ENCODE measurements at places on chromosomes 12 and 14. TPM values are rescaled to one million over a fixed set of nuclear protein-coding genes. Genes with fewer than 3 reads are reported as not detected.

TAS2R19 gene
- polyA plus RNA-seq = 0.43 TPM

LRP1-AS gene
- not detected for polyA plus RNA-seq

IL23A gene
- polyA plus RNA-seq = 14.6 TPM

PDZRN4 gene
- not detected for polyA plus RNA-seq

CLEC2A gene
- polyA plus RNA-seq = not detected

CPNE6 gene
- 1.1 TPM for polyA plus RNA-seq

WSCD2 gene
- polyA plus RNA-seq = 0.13 TPM

DNA sequence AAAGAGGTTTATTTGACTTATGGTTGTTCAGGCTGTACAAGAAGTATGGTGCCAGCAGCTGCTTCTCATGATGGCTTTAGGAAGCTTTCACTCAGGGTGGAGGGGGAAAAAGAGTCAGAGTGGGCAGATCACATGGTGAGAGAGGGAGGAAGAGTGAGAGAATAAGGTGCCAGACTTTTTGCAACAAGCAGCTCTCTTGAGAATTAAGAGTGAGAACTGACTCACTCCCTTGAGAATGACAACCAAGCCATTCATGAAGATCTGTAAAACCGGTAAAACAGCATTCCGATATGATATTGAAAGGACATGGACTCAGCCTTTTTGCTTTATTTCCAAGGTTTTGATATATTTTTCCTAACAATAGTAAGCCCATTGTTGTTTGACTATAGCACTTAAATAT lies 501.2 kb downstream of the GALC start:
- no peaks in the 10 kb centered on the region for H3K4me1 ChIP-seq
- no peak for DNase-seq
- H3K36me3 ChIP-seq = no peaks in the 10 kb centered on the region
- H3K4me3 ChIP-seq = no peak overlapping the region
- H3K27ac ChIP-seq = no peak overlapping the region

DNA sequence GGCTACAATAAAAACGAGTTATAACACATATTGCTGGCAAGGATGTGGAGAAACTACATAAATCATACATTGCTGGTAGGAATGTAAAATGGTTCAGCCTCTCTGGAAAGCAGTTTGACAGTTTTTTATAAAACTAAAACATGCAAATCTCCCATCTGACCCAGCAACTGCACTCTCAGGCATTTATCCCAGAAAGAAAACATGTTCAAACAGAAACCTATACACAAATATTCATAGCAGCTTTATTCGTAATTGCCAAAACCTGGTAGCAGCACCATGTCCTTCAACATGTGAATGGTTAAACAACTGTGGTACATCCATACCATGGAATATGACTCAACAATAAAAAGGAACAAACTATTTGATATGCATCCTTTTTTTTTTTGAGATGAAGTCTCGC lies 10.1 kb upstream of the TMCC3 start:
- no peak overlapping the region for H3K4me3 ChIP-seq
- DNase-seq = no peak
- H3K36me3 ChIP-seq = no peaks in the 10 kb centered on the region
- no peak overlapping the region for H3K27ac ChIP-seq
- H3K4me1 ChIP-seq = peaks cover 7% of the 10 kb centered on the region
- no peaks in the 10 kb centered on the region for H3K27me3 ChIP-seq

GRCh38 chr12:132415327-132416120 lies 74.4 kb upstream of the FBRSL1 start:
- peaks cover 16% of the 10 kb centered on the region for H3K4me1 ChIP-seq
- no peaks in the 10 kb centered on the region for H3K36me3 ChIP-seq
- no peak overlapping the region for H3K27ac ChIP-seq
- DNase-seq = no peak
- H3K4me3 ChIP-seq = no peak overlapping the region

- peak within 1 kb of the TSS; percentile 96 for H3K4me3 ChIP-seq
- H3K36me3 ChIP-seq = no peaks in the 10 kb centered on the region
- DNase-seq = peak; percentile 54
- H3K27me3 ChIP-seq = no peaks in the 10 kb centered on the region
- peak within 1 kb of the TSS; percentile 98 for H3K27ac ChIP-seq
Measured at GRCh38 chr12:132761032-132761920, at the start of gene ANKLE2. Gene ANKLE2 (minus strand): TSS chr12:132761832. CDS start chr12:132761798, 34 bp downstream.

- H3K36me3 ChIP-seq = no peaks in the 10 kb centered on the region
- no peak overlapping the region for H3K27ac ChIP-seq
Measured at GRCh38 chr14:37819155-37820015, 224.0 kb downstream of the TTC6 start.

GRCh38 chr12:61869796-61870195 lies 390.4 kb upstream of the USP15 start:
- no peak overlapping the region for H3K27ac ChIP-seq
- no peaks in the 10 kb centered on the region for H3K4me1 ChIP-seq
- no peak overlapping the region for H3K4me3 ChIP-seq
- H3K27me3 ChIP-seq = no peaks in the 10 kb centered on the region
- H3K36me3 ChIP-seq = no peaks in the 10 kb centered on the region

DNA sequence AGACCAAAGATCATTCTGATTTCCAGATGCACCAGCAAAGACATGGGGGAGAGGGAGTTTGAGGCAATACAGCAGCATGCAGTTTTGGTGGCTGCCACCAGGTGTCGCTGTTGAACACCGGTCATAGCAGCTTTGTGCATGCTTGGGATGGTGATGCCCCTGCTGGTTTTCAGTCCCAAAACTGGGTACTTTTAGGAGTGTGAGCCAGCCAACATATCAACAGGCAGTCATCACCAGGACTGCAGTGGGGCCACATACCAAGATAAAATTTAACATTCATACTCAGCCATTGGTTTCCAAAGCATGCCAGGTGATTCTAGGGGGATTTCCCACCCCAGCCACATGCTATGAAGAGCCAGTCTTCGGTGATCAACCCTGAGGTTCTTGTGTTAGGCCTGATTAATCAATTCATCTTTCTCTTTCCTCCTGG lies 64.2 kb downstream of the PHETA1 start:
- peaks cover 5% of the 10 kb centered on the region for H3K27me3 ChIP-seq
- H3K4me3 ChIP-seq = no peak overlapping the region
- DNase-seq = no peak
- peaks cover 16% of the 10 kb centered on the region for H3K36me3 ChIP-seq
- H3K27ac ChIP-seq = no peak overlapping the region

- DNase-seq = no peak
- H3K27me3 ChIP-seq = no peaks in the 10 kb centered on the region
- no peak overlapping the region for H3K4me3 ChIP-seq
Measured at GRCh38 chr14:62532181-62532580, 513.1 kb downstream of the KCNH5 start.

GRCh38 chr12:12521888-12522287 lies 40.8 kb downstream of the DUSP16 start:
- no peak overlapping the region for H3K4me3 ChIP-seq
- no peak overlapping the region for H3K27ac ChIP-seq
- no peaks in the 10 kb centered on the region for H3K4me1 ChIP-seq
- H3K27me3 ChIP-seq = no peaks in the 10 kb centered on the region

- H3K27me3 ChIP-seq = peaks cover 6% of the 10 kb centered on the region
- H3K4me1 ChIP-seq = no peaks in the 10 kb centered on the region
- no peak for DNase-seq
- no peak overlapping the region for H3K4me3 ChIP-seq
- H3K36me3 ChIP-seq = peaks cover 8% of the 10 kb centered on the region
- H3K27ac ChIP-seq = no peak overlapping the region
Measured at GRCh38 chr14:94405486-94405885, 17.1 kb upstream of the SERPINA1 start.

GRCh38 chr14:33810308-33810707 lies 140.6 kb downstream of the EGLN3 start:
- DNase-seq = no peak
- no peak overlapping the region for H3K4me3 ChIP-seq
- peaks cover 25% of the 10 kb centered on the region for H3K27me3 ChIP-seq
- no peak overlapping the region for H3K27ac ChIP-seq

DNA sequence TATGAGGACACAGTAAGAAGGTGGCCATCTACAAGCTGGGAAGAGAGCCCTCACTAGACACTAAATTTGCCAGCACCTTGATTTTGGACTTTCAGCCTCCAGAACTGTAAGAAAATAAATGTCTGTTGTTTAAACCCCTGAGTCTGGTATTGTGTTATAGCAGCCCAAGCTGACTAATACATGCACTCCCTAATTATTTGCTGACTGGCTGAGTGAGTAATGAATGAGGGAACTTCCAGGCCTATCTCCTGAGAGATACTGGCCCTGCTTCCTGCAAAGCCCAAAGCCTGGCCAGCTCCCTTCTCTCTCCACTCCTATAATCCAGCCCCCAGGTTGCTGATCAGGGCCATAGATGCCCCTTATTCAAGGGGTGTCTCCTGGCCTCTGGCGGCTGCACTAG lies 120.0 kb upstream of the NOS1 start:
- H3K4me3 ChIP-seq = no peak overlapping the region
- no peak for DNase-seq
- no peaks in the 10 kb centered on the region for H3K4me1 ChIP-seq
- H3K27me3 ChIP-seq = peaks cover 8% of the 10 kb centered on the region
- no peak overlapping the region for H3K27ac ChIP-seq
- no peaks in the 10 kb centered on the region for H3K36me3 ChIP-seq

GRCh38 chr12:83473408-83474095 lies 786.8 kb downstream of the TMTC2 start:
- H3K4me1 ChIP-seq = no peaks in the 10 kb centered on the region
- H3K27ac ChIP-seq = no peak overlapping the region
- no peaks in the 10 kb centered on the region for H3K36me3 ChIP-seq
- no peak for DNase-seq
- no peaks in the 10 kb centered on the region for H3K27me3 ChIP-seq

GRCh38 chr12:46778415-46778814 lies 47.4 kb downstream of the SLC38A4 start:
- H3K27ac ChIP-seq = no peak overlapping the region
- no peak for DNase-seq
- H3K4me3 ChIP-seq = no peak overlapping the region
- peaks cover 5% of the 10 kb centered on the region for H3K27me3 ChIP-seq
- H3K36me3 ChIP-seq = no peaks in the 10 kb centered on the region
- no peaks in the 10 kb centered on the region for H3K4me1 ChIP-seq

DNA sequence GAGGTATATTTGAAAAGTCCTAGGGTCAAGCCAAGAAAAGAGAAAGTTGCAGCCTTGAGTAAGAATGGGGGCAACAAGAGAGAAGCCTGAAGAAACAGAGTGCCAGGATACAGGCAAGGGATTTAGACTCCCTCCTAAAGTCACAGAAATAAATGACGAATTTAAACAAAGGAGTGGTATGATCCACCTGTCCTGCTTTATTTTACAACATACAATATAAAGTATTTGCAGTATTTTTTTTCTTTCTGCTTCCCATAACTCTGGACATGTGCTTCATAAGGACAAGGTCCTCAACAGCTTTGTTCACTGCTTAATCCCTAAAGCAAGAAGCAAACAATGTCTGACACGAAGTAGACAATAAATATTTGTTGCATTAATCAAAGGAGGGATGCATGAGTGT lies 57.4 kb downstream of the IFNG start:
- H3K27me3 ChIP-seq = no peaks in the 10 kb centered on the region
- H3K4me3 ChIP-seq = no peak overlapping the region
- H3K4me1 ChIP-seq = no peaks in the 10 kb centered on the region
- no peak overlapping the region for H3K27ac ChIP-seq
- no peak for DNase-seq
- H3K36me3 ChIP-seq = no peaks in the 10 kb centered on the region

DNA sequence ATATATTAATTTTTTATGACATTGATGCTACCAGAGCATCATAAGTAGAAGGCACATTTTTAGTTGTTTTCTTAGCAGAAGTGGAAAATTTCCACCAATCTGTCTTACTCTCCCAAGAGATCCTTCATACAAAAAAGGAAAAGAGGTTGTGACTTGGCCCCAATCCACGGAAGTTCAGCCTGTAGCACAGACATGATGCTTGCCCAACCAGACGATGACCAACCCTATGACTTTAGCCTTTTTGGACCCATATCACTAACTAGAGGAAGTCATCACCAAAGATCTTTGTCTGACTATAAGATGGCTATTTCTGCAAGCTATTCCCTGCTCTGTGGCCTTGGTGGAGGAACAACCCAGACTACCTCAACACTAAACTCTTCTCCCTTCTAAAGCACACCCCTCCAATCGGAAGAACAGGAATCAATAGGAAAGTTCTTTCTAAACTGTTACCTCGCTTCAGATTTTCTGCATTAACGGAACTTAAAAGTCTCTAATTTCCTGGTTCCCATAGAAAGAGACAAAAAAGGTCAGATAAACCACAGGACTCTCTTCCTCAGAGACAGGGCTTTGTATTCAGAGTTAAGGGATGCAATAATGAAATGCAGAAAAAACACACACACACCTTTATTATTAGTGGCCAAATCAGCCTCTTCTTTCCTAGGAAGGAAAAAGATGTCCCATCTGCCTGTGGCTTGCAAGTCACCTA lies 4.1 kb upstream of the RHOJ start:
- no peak overlapping the region for H3K4me3 ChIP-seq
- DNase-seq = no peak
- H3K36me3 ChIP-seq = no peaks in the 10 kb centered on the region
- peaks cover 4% of the 10 kb centered on the region for H3K27me3 ChIP-seq
- H3K4me1 ChIP-seq = no peaks in the 10 kb centered on the region

DNA sequence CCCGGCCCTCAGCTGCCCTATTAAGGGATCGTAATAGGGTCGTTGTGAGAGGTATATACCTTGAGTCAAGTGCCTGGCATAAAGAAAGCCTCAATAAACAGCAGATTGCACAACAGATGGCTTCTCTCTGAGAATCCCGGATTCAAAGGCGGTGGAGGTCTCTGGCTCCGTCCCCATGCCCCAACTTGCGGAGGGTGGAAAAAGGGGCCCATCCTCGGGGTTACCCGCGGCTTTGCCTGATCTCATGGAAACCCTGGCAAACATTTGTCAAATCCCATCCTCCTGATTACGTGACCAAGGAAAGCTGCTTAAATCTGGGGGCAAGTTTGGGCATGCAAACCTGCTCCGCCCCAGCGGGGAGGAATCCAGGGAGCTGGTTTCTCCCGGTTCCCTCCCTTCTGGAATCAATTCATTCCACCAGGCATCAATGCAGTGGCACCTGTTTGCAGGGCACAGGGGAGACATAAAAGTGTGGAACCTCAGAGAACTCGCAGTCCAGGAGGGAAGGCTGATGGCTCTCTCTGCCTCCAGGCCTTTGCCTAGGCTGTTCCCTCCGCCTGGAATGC lies 12.3 kb downstream of the TRPV4 start:
- H3K27ac ChIP-seq = no peak overlapping the region
- H3K4me1 ChIP-seq = no peaks in the 10 kb centered on the region
- H3K36me3 ChIP-seq = no peaks in the 10 kb centered on the region
- DNase-seq = no peak
- H3K27me3 ChIP-seq = peaks cover 23% of the 10 kb centered on the region

GRCh38 chr14:91354221-91354916 lies 63.3 kb downstream of the CCDC88C start:
- peaks cover 74% of the 10 kb centered on the region for H3K4me1 ChIP-seq
- H3K27ac ChIP-seq = peak overlapping the region; percentile 33
- peaks cover 4% of the 10 kb centered on the region for H3K36me3 ChIP-seq
- peak overlapping the region; percentile 84 for H3K4me3 ChIP-seq

DNA sequence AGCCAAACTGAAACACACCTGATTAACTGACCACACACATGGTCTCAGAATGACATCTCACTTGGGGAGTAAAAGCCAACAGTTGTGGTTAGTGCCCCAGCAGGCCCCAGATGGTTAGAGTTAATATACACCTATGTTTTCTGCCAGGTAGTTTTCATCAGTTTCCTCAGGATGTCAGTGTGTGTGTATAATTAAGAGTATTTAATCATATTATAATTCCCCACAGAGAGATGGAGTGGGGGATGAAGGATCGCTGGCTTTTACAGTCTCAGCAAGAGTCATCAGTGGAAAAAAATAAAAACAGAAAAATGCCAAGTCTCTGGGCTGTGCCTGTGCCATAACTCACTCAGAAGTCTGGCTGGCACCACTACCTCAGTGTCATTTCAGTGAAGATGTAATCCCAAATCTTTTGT lies 412.5 kb downstream of the ZFP36L1 start:
- H3K4me3 ChIP-seq = no peak overlapping the region
- DNase-seq = no peak
- peaks cover 55% of the 10 kb centered on the region for H3K4me1 ChIP-seq
- H3K36me3 ChIP-seq = no peaks in the 10 kb centered on the region
- no peaks in the 10 kb centered on the region for H3K27me3 ChIP-seq

Measured in naive B cell (primary cell).